Left lung (tissue), 14 donors: ENCODE measurements at places on chromosomes 3 and 15. TPM values are rescaled to one million over a fixed set of nuclear protein-coding genes. Genes with fewer than 3 reads are reported as not detected.

GRCh38 chr3:4421121-4421520, 45.9 kb downstream of the SUMF1 start:
- no peak overlapping the region for H3K27ac ChIP-seq
- H3K4me3 ChIP-seq: no peak overlapping the region
- H3K36me3 ChIP-seq: no peaks in the 10 kb centered on the region
- no peak for DNase-seq

DNA sequence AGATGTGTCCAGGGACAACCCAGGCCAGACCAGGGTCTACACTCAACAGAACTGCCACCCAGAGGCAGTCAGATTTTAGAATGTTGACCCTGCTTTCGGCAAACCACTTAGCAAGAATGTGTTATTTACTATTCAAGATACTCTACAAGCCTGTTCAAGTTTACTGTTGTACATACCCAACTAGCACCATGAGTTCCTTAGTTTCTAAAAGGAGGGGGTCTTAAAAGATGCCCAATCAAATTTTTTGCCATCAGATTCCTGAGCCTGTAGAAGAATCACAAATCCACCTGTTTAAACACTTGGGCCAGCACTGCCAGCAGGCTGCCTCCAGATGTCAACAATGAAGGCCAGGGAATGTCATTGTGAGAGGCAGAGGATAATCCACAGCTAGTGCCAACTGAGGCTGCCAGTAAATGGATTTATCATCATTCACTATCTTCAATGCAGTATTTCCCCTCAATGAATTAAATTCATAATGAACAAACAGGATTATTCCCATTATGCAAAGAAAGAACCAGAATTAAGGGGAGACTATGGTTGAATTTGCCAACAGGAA, 43.5 kb upstream of the SNRPA1 start:
- no peaks in the 10 kb centered on the region for H3K36me3 ChIP-seq
- H3K27ac ChIP-seq: no peak overlapping the region
- no peaks in the 10 kb centered on the region for H3K4me1 ChIP-seq
- no peak overlapping the region for H3K4me3 ChIP-seq

- peaks cover 3% of the 10 kb centered on the region for H3K4me1 ChIP-seq
- no peak overlapping the region for H3K4me3 ChIP-seq
- no peak overlapping the region for H3K27ac ChIP-seq
- no peaks in the 10 kb centered on the region for H3K36me3 ChIP-seq
These were observed 3.5 kb upstream of the IL20RB start for GRCh38 chr3:136954251-136954650.

DNA sequence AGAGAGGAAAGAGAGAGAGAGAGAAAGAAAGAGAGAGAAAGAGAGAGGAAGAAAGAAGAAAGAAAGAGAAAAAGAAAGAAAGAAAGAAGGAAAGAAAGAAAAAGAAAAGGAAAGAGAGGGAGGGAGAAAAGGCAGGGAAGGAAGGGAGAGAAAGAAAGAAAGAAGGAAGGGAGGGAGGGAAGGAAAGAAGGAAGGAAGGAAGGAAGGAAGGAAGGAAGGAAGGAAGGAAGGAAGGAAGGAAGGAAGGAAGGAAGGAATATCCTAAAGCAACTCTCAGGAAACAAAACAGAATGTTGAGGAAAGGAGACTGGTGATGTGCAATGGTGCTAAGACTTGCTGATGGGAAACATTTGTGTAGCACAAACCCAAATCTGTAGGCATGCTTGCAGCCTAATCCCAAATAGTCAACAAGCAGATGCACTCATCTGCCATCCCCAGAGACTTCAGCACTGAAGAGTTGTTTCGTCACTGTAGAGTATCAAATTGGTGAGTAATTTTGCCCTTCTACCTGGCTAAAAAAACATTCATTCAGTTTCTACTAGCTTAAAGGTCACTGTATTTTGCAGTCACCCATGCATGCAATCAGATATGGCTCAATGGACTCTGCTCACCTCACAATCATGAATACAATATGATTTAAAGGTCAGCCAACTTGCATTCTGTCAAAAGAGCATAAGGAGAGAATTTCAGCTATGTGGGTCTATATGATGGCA, 480.3 kb downstream of the FGF12 start:
- H3K36me3 ChIP-seq: no peaks in the 10 kb centered on the region
- DNase-seq: no peak
- H3K27me3 ChIP-seq: no peaks in the 10 kb centered on the region

- no peak overlapping the region for H3K27ac ChIP-seq
- H3K4me1 ChIP-seq: no peaks in the 10 kb centered on the region
These were observed 87.8 kb downstream of the CHL1 start for GRCh38 chr3:284322-284721.

DNA sequence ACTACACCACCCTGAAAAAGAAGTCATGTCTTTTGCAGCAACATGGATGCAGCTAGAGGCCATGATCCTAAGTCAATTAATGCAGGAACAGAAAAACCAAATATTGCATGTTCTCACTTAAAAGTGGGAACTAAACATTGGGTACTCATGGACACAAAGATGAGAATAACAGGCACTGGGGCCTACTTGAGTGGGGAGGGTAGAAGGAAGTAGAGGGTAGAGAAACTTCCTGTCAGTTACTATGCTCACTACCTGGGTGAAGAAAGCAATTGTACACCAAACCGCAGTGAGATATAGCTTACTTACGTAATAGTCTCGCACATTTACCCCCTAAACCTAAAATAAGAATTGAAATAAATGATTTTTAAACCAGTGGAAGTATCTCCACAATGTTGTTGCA, 480.5 kb upstream of the ARRDC4 start:
- H3K36me3 ChIP-seq: no peaks in the 10 kb centered on the region
- H3K27ac ChIP-seq: no peak overlapping the region
- H3K4me3 ChIP-seq: no peak overlapping the region
- DNase-seq: no peak
- no peaks in the 10 kb centered on the region for H3K4me1 ChIP-seq
- H3K27me3 ChIP-seq: no peaks in the 10 kb centered on the region

SMAD6 gene
- total RNA-seq: 84.9 TPM

TP63 gene
- total RNA-seq: 1.7 TPM

KCNAB1 gene
- 0.58 TPM for total RNA-seq

ADAM10 gene
- 167 TPM for total RNA-seq
